ENCODE measurements at places on chromosomes 16 and 17.

- no peak for DNase-seq
Observed at GRCh38 chr17:62572488-62572887, 55.0 kb upstream of the MRC2 start.

GRCh38 chr16:29974291-29975133 is 844 bp downstream of the TAOK2 start:
- no peak for DNase-seq

DNA sequence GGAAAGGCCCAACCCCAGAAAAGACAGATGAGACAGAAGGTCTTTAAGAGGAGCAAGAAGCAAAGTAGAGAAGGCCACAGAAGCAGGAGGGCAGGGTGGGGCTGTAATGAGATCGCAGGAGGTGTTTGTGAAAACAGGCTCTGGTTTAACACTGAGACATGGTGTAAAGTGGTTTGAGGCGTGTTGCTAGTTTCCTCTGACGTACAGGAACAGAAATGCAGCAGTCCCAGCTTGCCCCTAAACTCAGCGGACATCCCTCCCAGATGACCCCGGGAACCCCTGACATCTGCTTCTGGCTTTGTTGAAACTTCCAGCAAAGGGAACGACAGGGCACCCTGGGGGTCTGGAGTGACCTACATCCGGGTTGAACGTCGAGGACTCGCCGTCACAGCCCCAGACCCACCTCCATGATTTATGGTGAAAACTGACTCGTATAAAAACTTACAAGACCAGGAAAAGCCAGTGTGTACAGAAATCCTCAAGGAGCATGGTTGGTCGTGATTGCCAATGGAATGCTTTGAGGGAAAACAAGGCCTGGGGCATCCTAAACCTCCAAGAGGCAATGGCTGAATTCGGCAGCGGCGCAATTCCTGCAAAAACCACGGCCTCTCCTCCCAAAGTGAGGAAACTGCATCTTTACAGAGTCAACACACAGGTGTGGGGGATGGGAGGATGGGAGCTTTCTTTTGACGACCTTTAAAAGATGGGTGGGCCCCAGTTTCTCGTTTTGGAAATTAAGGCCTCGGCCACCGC is 25.8 kb downstream of the LITAF start:
- peak; percentile 43 for DNase-seq

GRCh38 chr16:14364386-14365199 is 265.5 kb downstream of the PARN start:
- no peak for DNase-seq

GRCh38 chr17:47693731-47694580 is at the start of gene TBKBP1:
TSS of gene TBKBP1 (plus strand) at chr17:47694161. CDS start at chr17:47696113, 1,952 bp downstream.
- DNase-seq, result no peak

DNA sequence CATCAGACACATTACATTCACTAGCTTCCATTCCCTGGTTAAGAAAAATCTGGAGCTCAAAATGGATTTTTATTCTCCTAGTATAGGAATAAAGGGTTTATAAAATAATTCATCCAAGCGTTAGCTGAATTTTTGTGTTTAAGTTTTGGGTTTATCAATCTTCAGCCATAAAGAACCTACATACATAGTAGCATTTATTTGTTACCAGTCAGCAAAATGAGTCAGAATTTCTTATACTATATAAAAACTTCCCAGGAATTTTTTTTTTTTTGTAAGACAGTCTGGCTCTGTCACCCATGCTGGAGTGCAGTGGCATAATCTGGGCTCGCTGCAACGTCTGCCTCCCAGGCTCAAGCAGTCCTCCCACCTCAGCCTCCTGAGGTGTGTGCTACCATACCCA is 40.2 kb upstream of the SLC12A3 start:
- DNase-seq, result no peak

- no peak for DNase-seq
Observed at GRCh38 chr16:47612711-47613110, 151.6 kb downstream of the PHKB start.

GRCh38 chr17:33163533-33164168 is 129.4 kb downstream of the ASIC2 start:
- no peak for DNase-seq

DNA sequence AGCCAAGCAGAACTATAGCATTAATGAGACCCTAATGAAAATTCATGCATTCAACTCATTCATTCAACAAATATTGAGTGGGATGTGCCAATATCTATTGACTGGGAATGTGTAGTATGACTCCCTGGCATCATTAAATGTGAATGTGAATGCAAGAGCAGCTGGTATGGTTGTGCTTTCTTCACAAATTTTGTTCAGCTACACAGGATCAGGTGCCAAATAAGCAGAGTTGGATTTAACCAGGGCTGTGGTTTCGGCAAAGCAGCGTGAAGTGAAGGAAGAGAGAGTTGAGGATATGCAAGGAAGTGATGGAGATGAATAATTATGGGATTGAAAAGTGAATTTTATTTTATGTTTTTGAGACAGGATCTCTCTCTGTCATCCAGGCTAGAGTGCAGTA is 87.1 kb upstream of the HNF1B start:
- no peak for DNase-seq

DNA sequence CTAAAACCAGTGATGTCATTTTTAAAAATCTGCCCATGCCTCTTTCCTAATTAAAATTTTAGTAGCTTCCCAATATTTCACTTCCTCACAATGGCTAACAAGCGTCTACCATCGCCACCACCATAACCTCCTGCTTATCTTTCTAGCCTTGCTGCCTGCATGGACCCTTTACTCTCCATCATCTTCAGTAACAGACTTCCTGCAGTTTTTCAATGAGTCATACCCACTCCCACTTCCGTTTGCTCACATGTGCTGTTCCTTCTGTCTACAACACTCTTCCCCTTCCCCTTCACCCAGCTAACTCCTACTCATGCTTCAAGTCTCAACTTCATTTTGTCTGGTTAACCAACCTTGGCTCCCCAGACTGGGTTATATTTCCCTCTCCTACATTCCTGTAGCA is 12.8 kb upstream of the SKAP1 start:
- no peak for DNase-seq

DNA sequence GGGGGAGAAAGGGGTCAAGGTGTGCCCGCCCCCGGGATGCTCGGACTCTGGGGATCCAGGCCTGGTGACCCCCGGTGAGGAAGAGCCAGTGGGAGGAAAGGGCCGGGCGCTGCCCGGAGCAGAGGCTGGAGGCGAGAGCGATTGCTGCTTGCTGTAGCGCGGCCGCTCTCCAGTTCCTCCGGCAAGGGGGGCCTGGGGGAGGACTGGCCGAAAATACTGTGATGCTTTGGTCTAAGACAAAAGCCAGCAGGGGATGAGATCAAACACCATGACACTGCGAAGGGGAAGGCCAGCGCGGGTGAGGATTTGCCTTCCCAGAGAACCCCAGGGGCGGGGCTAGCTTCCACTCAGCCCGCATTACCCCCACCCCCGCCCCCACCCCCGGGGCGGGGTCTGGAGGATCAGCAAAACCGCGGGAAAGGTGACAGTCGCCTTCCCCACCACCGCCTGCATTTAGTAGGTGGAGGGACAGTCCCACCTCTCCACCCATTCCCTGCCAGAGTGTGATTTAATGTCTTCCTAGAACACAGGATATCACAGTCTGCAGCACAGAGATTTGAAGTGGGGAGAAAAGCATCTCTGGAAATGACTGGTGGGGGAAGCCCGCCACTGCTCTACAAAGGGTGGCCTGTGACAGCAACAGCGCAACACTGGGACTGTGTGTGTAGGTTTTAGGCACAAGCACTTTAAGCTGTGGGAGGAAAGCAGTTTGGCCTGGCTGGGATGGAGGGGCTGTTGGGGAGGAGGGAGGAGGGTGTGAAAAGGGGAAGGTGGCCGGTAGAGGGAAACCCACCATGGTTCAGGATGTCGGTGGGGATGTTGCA is 25.7 kb downstream of the MRC2 start:
- DNase-seq, result no peak

DNA sequence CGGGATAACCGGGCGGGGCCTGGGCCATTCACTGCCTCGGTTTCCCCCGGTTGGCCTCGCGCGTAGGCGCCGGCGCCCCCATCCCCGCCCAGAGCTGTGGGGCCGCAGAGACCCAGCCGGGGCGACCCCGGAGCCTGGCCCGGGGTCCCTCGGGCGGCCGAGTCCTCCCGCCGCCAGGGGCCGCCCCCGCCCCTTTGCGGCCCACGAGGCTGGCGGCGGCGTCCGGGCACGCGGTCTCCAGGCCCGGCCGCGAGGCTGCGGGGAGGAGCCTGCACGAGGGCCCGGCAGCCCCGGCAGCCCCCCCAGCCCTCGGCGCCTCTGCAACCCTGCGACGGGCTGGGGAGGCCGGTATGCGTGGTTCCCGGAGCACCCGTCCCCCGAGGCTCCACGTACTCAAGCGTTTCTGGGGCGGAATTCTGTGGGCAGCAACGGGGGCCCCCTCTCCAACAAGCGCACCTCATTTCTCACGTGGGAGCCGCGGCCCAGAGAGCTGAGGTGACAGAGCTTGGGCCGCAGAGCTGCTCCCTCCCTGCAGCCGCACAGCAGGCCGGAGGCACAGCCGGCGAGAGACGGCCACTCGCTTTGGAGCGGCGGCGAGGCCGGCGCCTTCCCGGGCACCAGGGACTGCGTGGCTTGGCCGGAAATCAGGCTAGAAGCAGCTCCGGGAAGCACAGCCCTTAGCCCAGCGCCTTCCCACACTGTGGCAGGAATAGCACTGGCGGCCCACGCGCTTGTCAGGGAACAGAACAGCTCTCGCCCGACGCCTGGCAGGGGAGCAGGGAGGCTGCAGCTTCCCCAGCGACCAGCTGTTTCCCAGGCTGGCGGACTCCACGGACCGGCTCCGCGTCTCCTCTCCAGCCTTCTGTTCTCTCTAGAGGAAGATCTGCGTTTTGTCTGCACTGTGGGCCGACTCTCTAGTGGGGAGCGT is 867 bp upstream of the LIMD2 start:
- no peak for DNase-seq

GRCh38 chr17:32311028-32311536 is 30.9 kb downstream of the C17orf75 start:
- DNase-seq, result no peak

GRCh38 chr17:76687298-76688164 is 23.2 kb downstream of the MXRA7 start:
- no peak for DNase-seq

DNA sequence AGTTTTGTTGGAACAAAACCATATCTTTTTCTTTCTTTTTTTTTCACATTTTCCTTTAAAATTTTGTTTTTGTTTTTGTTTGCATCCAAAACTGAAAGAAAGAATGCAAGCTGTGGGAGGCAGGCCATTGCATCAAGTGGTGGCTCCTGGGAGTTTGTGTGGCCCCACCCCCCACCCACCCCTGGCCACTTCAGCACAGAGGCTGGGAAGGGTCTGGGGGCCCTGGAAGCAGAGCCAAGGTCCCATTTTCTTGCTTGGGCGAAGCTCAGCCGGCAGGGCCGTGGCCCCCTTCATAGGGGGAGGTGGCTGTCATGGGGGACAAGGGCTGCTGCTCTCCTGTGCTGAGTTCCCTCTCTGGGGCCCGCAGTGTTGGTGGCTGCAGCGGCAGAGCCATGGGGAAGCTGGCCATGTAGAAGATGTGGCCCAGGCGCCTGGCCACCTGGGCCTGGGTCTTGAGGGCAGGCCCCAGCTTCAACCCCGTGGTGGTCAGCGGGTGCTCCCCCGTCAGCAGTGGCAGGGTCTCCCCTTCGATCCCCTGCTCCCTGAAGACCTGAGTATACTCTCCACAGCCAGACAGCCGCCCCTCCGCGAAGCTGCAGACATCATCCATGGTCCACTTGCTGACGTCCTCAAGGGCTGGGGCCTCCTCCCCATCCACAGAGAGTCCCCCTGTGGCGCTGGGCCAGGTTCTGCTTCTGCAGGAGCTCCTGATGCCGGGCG is 19.8 kb downstream of the PAFAH1B1 start:
- DNase-seq, result no peak

Data from HFF-Myc (cell line).